ENCODE measurements at places on chromosomes 4 and X. TPM values are rescaled to one million over a fixed set of nuclear protein-coding genes. Genes with fewer than 3 reads are reported as not detected.

The MSX1 gene
- 1.4 TPM for total RNA-seq

The ENPEP gene
- total RNA-seq: 2.4 TPM

The CLDN34 gene
- total RNA-seq: not detected

The CXCL6 gene
- total RNA-seq: 2.1 TPM

DNA sequence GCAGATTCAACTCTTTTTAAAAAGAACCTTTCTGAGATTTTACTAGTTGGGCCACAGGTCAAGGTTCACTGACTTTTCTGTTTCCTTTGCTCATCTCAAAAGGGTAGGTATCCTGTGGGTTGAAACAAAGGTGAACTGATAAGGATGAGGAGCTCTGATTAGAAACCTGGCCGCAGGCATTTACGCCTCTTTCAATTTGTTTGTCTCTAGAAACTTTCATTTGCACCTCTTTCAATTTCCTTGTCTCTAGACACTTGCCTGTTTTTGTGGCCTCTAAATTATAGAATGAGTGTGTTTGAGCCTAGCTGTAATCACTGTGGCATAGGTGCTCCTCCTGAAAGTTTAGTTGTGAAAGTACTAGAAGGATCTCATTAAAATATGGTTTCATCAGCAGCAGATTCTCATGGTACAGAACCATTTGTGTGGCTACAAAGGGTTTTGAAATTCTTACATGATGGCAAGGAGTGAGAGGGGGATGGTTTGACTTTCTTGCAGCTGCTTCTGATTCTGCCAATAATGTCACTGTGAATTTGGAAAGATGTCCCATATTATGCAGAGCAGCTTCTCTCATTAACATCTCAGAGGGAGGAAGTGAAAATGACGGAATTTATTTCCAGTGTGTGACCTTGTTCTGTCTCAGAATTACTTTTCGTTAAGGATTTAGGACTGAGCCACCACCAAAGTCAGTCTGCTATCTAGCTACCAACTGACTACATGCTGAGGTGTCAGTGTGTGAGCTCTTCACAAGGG, 142.2 kb downstream of the SH2D1A start:
- DNase-seq: no peak

DNA sequence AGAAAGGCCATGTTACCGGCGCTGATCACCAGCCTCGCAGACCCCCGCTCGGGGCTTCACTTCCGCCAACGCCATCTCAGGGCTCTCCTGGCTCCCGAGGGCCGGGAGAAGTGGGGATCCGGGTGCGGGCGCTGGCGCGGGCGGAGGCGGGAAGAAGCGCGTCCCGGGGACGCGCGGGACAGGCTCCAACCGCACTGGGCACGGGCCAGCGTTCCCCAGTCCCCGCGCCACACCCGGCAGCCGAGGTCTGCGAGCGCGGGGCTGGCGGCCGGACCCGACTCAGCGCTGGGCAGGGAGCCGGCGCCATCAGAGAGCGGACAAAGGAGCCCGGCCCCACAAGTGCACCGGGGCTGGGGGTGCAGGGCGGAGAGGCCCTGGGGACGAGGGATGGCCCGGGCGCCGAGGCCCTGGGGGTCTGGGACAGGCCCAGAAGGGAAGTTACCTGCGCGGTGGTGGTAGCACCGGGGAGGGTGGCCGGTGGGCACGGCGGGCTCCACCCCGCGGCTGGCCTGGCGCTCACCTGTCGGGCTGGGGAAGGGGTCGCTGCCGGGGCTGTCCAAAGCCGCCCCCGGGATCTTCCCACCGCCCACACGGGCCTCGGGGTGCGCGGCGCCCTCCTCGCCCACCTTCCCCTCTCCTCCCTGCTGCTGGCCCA, 449 bp downstream of the CTPS2 start:
- no peak for DNase-seq

DNA sequence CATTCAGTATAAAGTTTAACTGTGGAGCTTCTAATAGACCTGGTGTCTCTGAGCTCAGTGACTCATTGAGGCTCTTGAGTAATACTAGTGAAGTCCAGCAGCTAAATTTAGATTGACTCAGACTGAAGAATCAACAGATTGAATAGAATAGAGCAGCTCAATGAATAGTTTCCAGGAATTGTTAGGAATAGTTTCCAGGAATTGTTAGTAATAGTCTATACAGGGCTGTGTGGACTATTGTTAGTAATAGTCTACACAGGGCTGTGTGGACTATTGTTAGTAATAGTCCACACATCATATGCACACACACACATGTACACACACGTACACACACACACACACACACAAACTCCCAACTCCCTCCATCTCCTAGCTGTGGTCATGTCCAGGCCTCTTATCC, 3.0 kb downstream of the GIMD1 start:
- DNase-seq: no peak

DNA sequence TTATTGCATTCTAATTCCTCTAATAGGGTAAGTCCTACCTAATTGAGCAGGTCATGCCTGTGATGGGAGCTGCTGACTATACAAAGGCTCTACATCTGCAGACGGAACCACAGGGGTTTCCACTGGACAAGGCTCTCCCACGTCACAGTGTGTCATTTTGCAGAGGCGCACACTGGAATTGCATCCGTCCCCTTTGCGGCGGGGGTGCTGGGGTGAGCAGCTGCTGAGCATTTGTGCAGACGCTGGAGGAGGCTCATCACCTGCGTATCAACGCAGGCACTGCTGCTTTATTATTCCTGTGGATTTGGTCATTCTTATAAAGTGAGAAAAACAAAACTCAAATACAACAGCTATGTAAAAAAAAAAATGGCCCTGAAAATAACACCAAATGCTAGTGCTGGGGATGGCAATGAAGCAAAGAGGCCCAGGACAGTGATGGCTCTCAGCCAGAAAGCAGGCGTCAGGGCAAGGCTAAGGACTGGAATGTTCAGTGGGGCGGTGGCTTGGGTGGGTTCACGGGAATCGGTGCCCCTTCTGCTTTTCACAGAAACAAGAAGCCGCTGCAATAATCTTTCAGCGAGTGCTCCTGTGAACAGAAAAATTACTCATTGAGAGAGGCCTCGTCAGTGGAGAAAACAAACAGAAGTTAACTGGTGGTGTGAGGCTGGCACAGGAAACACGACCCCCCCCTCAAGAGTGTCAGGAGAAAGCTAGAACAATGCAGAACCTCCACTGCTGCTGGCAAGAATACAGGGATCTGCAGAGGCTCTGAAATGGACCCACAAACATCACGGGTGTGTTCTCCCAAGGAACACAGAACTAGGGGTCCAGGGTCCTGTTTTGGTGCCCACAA, 67.8 kb downstream of the GATB start:
- DNase-seq: no peak

DNA sequence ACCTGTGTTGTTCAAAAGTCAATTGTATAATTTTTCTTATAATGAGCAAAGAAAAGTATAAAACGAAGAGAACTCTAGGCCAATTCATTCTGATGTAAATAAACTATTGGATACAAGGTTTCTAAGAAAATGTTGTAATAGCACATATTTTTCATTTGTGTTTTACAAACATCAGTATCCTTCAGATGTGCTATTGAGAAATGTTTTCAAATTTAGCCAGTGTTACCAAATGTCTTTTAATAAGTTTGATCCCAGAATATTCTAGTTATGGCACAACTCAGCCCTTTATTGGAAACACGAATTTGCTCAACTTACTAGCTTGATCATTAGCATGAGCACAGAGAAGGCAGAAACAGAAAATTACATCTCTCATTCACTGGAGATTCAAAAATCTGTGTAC, 319.3 kb downstream of the IL15 start:
- no peak for DNase-seq

- DNase-seq: peak; percentile 11
Observed at GRCh38 chrX:14697451-14697850, 168.1 kb downstream of the GLRA2 start.

- no peak for DNase-seq
Observed at GRCh38 chr4:147110473-147111367, 165.1 kb upstream of the TTC29 start.

GRCh38 chrX:56813318-56813837, 84.3 kb downstream of the NBDY start:
- DNase-seq: peak; percentile 83

- no peak for DNase-seq
Observed at GRCh38 chr4:48290146-48290772, 20.6 kb upstream of the TEC start.
